Right renal cortex interstitium (tissue), 3 donors: ENCODE measurements at places on chromosomes 13 and 19. TPM values are rescaled to one million over a fixed set of nuclear protein-coding genes. Genes with fewer than 3 reads are reported as not detected.

DNA sequence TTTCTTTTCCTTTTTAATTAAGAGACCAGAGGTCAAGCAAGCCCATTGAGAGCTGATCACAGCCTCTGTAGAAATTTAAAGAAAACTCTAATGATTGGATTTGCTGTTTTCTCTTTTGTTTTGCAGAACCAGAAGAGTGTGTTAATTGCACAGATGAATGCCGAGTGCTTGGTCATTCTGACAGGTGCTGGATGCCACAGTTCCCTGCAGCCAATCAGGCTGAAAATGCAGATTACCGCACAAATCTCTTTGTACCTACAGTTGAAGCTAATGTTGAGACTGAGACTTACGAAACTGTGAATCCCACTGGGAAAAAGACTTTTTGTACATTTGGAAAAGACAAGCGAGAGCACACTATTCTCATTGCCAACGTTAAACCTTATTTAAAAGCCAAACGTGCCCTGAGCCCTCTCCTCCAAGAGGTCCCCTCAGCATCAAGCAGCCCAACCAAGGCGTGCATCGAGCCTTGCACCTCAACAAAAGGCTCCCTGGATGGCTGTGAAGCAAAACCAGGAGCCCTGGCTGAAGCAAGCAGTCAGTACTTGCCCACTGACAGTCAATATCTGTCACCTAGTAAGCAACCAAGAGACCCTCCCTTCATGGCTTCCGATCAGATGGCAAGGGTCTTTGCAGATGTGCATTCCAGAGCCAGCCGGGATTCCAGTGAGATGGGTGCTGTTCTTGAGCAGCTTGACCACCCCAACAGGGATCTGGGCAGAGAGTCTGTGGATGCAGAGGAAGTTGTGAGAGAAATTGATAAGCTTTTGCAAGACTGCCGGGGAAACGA lies 93.1 kb downstream of the PCDH17 start:
- DNase-seq = no peak

Gene ZNF525
- 12.7 TPM for polyA plus RNA-seq

Gene KIR2DL4
- polyA plus RNA-seq = not detected

Gene FXYD3
- 7.0 TPM for polyA plus RNA-seq

DNA sequence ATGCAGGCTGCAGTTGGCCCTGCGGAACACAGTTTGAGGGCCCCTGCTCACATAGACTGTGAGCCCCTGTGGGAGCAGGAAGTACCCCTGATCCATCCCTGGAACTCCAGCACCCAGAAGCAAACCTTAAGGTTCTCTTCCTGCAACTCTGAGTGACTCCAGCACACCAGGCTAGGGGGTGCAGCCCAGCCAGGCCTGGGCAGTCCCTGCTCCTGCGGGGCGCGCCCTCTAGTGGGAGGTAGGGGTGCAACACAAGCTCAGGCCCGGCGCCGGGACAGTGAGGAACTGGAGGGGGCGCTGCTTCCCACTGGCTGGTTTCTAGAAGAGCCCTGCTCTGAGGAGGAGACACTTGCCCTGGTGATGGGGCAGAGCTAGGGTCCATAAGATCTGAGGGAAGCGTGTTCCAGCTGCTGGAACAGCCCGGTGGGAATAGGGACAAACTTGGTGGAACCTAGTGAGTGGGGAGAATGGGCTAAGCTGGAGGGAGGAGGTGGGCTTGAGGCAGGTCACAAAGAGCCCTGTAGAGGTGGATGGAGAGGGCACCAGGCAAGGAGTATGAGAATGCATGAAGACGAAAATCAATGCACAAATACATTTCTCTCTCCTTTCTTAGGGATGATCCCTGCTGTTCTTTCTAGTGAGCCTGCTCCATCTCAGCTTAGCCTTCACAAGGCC lies 5.0 kb downstream of the ZSCAN5A start:
- DNase-seq = no peak

Gene CGB7
- polyA plus RNA-seq = 0.94 TPM

Gene LHB
- polyA plus RNA-seq = not detected

GRCh38 chr19:10291554-10292205 lies 1.9 kb downstream of the ICAM5 start:
- no peak for DNase-seq

Gene FOSB
- polyA plus RNA-seq = 14.3 TPM

DNA sequence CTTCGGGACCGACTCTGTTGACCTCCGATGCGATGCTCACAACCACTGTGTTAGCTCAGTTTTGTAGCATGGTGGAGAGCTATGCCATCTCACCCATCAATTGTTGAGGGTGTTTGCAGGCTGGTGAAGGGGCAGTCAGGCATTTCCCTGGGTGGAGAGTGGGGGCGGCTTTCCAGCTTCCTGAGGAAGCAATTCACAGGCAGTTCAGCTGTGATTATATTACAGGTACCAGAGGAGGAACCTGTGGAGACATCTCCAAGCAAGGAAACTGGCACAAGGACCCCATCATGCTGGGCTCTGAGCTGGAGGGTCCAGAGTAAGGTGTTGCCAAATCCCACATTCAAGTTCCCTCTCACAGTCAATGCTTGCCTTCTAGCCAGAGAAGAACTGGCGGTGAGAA lies 166.0 kb upstream of the ZNF536 start:
- DNase-seq = no peak

- no peak for DNase-seq
These were observed 1.7 kb upstream of the ZNF446 start for GRCh38 chr19:58474291-58474996.

DNA sequence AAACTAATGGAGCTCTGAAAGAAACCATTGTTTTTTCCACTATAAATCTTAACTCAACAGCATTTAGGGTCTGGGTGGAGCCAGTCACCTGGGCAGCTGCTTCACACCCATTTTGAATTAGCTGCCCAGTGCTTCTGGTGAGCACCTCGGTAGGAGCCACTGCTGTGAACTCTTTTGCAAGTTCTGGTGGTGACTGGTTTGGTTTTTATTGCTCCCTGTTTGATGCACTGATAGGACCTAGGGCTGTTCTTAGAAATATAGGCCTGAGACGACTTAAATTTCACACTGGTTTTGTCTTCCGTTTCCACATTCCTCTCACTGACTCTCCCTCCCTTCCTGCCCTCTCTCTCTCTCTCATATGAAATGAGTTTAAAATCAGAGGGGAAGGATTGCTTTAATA lies 103.9 kb downstream of the GGACT start:
- no peak for DNase-seq

GRCh38 chr19:55632463-55632834 lies 8.1 kb upstream of the ZNF784 start:
- DNase-seq = peak; percentile 85

GRCh38 chr13:34277936-34278335 lies 460.0 kb downstream of the RFC3 start:
- no peak for DNase-seq

GRCh38 chr19:53076984-53077383 lies 26.2 kb downstream of the ZNF160 start:
- peak; percentile 36 for DNase-seq

DNA sequence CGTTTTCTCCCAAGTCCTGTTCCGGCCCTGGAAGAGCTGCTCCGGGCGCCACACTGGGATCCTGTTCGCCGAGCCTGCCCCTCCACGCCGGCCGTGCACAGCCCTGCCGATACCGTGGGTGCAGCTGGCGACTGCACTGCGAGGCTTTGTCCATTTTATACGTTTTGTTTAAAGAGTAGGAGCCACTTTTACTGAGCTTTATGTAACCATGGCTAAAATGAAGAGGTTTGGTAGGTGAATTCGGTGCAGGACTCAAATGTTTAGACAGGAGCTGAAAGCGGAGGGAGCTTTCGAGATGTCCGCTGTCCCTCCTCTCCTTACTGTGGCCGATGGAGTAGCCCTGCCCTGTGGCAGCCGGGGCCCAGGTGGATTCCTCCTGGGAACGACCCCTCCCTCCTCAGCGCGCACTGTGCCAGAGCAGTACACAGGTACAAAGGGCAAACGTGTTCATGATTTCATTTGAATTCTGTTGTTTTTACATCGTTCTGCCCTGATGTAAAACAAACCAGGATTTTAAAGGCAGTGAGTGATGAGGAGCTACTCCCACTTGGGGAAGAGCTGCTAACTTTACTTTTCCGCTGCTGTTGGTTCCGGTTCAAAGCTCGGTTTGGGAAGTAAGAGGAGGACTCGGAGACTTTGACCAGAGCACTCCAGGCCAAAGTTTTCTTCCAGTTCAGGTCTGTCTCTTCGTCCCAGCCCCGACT lies 1.7 kb downstream of the COL4A2 start:
- DNase-seq = no peak

Gene CCNA1
- polyA plus RNA-seq = 0.71 TPM

DNA sequence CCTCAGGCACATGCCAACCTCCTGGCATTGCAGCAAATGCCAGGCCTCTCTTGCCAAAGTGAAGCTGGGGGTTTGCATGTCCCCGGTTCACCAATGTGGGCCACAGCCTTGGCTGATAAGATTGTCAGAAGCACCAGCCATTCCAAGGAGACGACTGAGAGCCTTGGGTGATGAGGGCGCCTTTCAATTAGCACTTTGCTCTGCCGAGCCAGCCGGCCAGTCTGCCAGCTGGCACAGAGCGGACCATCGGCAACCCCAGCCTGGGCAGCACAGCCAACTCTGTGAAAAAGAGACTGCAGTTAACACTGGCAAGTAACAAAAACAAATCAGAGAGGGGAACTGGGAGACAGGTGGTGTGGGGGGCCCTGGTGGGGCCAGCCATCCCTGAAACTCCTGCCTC lies 67.3 kb downstream of the EFNB2 start:
- DNase-seq = no peak
